Cortex of kidney (tissue), 1 donor: ENCODE measurements at places on chromosomes 2 and 18.

- no peak for DNase-seq
These were observed 729 bp upstream of the REL start for GRCh38 chr2:60880643-60881046.

GRCh38 chr2:175525975-175526374 lies 344.5 kb upstream of the ATP5MC3 start:
- DNase-seq = no peak

DNA sequence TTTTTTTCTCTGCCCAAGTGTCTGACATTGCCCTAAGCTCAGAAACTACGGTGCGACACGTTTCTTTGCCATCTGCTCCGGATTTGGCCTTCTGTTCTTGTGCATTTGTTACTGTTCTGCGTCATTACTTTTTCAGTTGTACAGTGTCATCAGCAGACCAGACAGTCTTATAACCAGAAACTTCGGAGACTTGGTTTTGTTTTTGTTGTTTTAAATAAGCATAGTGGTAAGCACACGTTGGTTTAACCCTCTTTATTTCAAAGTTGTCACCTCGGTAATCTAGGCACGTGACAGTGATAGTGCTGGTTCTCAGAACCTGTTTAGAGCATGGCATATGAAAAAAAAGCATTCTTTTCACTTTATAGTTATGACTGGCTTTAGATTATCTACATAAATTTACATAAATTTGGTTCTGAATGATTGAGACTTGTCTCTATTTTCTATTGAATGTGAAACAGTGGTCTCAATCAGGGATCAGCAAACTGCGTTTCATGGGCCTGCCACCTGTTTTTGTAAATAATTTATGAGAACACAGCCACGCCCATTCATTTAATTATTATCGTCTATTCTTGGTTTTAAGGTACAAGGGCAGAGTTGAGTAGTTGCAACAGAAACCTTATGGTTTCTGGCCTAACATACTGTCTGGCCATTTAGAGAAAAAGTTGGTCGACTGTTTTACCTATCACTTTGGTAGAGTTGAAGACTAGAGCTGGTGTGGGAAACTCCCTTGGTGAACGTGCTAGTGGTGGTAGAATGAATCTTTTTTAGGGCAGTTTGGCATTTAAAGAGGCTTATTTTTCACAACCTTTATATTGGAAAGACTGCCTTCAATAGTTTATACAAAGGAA lies 106.5 kb downstream of the ZNF532 start:
- no peak for DNase-seq

DNA sequence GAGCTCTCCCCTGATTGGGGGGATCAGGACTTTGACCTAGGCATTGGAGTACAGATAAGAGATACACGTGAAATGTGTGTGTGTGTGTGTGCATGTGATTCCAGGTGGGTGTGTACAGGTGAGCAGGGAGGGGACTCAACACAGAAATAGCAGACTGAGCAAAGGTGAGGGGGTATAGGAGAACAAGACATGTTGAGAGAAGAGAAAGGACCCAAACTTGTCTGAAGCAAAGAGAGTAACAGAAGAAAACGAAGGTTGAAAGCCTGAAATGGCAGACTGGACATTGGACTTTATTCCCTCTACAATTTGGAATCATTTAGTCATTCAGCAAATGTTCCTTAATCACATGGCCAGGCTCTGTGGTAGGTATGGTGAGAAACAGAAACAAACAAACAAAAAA lies 23.3 kb downstream of the MRO start:
- DNase-seq = no peak

DNA sequence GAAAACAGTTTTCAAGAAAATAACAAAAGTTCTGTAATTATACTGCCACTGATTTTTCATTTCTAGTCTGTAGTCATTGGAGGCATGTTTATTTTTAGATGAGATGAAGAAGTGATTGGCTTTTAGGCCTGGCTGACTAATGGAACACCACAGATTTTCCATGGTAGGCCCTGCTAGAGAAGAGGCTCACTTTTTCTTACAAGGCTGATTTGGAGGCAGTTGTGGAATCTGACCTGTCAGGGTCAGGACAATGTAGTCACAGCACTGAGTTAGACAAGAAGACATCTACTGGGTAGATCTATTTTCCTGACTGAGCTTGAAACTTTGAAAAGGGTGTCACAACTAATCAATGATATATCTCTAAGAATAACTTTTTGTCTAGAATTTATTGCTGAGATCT lies 43.9 kb downstream of the KDM3A start:
- DNase-seq = no peak

GRCh38 chr2:179636100-179636980 lies 225.1 kb downstream of the ZNF385B start:
- no peak for DNase-seq

DNA sequence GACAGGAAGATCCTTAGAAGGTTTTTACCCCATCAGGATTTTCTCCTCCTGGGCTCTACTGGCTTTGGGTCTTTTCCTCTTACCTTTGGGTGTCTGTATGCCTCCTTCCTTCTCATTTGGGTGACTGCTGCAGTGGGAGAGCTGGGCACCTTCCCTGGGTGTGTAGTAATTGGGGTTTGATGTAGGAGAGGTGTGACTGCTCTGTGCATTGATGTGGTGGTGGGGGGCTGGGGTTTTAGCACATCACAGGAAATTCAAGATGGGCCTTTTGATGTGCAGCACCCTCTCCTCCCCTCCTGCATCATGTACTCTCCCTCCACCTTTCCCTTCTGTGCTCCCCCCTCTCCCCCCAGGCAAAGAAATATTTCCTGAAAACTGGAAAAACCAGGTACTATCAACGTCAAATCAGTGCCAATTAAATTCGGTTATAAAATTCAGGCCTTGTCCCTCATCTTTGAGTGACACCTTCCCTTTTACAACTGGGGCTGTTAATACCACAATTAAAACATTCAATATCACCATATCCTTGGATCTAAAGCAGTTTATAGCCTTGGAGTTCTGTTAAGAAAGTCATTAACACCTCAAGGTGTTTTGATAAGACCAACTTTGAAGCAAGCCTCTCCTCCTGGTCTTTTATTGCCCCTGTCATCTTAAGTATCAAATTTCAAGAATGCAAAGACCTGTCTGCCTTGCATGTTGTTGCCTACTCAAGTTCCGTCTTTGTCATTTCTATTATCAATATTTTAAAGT lies 23.3 kb downstream of the EDAR start:
- DNase-seq = no peak

GRCh38 chr2:105187531-105187930 lies 54.0 kb upstream of the GPR45 start:
- DNase-seq = no peak

DNA sequence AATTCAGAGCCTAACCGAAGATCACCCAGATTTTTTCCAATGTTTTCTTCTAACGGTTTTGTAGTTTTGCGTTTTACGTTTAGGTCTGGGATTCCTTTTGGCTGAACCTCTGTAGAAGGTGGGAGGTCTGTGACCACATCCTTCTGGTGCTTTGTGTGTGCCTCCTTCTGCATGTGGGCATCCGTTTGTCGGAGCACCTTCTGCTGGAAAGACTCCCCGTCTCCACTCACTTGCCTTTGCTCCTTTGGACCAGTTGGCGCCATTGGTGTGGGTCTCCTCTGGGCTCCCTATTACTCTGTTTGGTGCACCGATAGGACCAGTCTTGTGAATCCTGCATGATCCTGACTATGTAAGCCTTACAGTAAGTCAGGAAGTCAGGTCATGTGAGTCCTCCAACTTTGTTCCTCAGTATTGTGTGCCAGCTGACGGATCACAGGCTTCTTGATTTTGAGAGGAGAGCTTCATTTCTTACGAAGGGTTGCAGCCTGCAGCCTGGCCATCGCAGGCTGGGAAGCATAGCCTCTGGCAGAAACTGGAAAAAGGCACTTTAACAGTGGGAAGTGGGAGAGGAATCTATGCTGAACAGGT lies 13.6 kb downstream of the AQP12A start:
- DNase-seq = no peak

DNA sequence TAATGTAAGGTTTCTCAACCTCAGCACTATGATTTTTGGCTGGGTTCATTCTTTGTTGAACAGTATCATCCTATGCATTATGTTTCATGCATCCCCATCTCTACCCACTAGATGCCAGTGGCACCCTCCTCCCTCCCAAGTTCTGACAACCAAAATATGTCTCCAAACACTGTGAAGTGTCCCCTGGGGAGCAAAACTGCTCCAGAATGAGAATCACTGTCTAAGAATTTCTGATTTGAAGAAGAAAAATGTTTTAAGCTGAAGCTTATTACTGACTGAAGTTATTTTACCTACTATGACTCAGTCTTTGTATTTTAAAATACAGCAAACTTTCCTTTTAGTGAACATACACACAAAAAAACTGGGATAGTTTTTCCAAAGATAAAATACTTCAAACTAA lies 3.4 kb downstream of the THADA start:
- DNase-seq = no peak

DNA sequence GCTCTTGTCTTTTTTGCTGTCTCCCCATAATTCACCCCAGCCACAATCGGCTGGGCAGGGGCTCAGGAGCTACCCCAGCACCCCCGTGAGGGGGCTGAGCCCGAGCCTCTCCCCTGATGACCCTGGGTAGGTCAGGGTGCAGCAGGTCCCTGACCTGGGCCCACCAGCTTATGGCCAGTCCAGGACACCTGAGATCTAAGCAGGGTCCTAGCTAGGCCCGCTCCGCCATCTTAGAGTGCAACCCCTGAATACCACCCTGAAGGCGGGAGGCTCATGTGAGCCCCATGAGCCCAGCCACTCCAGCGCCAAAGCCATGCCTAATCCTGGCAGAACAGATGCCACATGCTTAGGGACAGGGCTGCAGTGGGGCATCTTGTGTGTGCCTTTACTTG lies 16.2 kb downstream of the STK25 start:
- DNase-seq = no peak

DNA sequence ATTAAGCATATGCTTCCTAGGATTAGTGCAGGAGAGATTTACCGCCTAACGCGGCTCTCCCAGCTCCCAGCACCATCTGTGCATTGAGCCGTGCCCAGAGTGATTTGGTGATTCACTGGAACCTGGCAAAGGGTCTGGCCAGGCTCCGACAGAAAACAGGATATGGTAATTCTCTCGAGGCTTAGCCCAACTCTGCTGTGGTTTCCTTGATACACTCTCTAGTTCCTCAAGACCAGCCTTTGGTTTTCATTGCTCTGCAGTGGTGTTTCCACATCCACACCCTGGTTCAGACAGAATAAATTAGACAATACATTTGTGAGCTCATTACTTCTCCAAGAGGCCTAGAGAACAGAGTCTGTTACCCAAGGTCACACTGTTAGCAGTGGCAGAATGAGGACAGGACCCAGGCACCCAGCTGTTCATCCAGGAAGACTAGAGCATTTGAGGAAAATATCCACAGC lies 23.0 kb upstream of the SMAD2 start:
- DNase-seq = no peak

GRCh38 chr2:73109431-73110167 lies 3.1 kb downstream of the RAB11FIP5 start:
- DNase-seq = no peak

DNA sequence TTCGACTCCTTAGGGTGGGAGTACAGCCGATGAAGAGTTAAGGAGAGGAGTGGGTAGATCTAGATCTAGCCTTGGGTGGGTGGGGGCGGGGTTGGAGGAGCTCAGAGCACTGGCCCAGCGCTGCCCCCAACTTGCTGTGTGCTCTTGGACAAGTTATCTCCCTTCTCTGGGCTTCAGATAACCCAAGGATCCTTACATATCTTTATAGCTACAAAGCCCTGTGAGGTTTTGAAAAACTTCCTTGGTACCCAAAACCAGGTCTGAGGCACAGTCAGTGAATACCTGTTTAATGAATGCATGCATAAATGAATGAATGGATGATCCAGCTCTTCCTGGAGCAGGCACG lies 1.3 kb upstream of the ODC1 start:
- no peak for DNase-seq

GRCh38 chr2:12855508-12855907 lies 138.8 kb downstream of the TRIB2 start:
- DNase-seq = no peak

DNA sequence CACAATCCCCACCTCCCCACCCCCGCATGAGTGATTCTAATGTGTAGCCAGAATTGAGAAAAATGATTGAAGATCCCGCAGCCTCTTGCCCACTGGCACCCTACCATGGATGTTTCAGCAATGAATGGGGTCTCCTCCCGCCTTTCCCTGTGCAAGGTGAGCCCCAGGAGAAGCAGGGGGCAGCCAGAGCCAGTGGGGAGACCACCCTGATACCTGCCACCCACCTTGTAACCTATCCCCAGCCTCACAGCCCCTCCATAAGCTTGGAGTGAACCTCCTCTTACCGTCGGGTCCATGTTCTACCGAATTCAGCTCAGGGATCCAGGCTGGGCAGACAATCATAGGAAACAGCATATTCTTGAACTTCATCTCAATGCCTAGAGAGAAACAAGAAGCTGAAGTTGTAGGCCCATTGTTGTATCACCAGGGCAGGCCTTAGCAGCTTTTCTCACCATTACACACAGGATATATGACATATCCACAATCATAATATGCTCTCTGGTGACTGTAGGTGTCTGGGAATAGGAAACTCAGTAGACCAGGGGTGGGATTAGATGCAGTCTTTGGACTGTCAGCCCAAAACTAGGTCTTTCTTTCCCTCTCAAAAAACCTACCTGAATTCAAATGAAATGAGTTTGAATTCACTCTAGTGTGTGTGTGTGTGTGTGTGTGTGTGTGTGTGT lies 30.9 kb downstream of the XDH start:
- no peak for DNase-seq
